ENCODE measurements at places on chromosomes 11 and 22. TPM values are rescaled to one million over a fixed set of nuclear protein-coding genes. Genes with fewer than 3 reads are reported as not detected.

- no peaks in the 10 kb centered on the region for H3K36me3 ChIP-seq
- DNase-seq, result peak; percentile 75
- peaks cover 26% of the 10 kb centered on the region for H3K4me1 ChIP-seq
- no peak overlapping the region for H3K4me3 ChIP-seq
- H3K27me3 ChIP-seq, result no peaks in the 10 kb centered on the region
- peak overlapping the region; percentile 6 for H3K27ac ChIP-seq
These were observed 91.5 kb downstream of the ABTB2 start for GRCh38 chr11:34266090-34266912.

- H3K36me3 ChIP-seq, result no peaks in the 10 kb centered on the region
- H3K4me3 ChIP-seq, result no peak overlapping the region
- peak; percentile 85 for DNase-seq
- no peak overlapping the region for H3K27ac ChIP-seq
- H3K4me1 ChIP-seq, result no peaks in the 10 kb centered on the region
These were observed 56.1 kb downstream of the PIWIL4 start for GRCh38 chr11:94623120-94623735.

DNA sequence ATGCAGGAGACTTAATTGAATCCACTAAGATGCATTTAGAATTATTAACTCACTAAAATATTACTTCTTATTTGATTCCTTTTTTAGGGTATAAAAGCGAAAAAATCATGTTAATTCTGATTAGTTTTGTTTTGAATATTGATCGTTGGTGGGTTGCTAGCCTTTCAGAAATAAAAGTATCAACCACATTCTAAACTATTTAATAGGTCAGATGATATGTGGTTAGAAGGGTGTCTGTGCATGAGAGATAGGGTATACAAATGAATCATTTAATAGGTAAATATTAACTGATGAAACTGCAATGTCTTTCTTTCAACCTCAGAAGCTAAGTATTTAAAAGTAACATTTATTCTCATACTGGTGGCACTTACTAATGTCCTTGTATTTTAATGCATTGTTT, 515.1 kb downstream of the CNTN5 start:
- no peak overlapping the region for H3K4me3 ChIP-seq
- no peaks in the 10 kb centered on the region for H3K27me3 ChIP-seq
- no peak for DNase-seq
- H3K27ac ChIP-seq, result no peak overlapping the region
- no peaks in the 10 kb centered on the region for H3K36me3 ChIP-seq

- H3K36me3 ChIP-seq, result no peaks in the 10 kb centered on the region
- peak overlapping the region; percentile 35 for H3K27ac ChIP-seq
- DNase-seq, result no peak
- H3K4me1 ChIP-seq, result peaks cover 50% of the 10 kb centered on the region
These were observed 3.7 kb upstream of the APLNR start for GRCh38 chr11:57240757-57241156.

GRCh38 chr22:40414838-40415505, 44.6 kb downstream of the SGSM3 start:
- H3K36me3 ChIP-seq, result peaks cover 75% of the 10 kb centered on the region
- no peak overlapping the region for H3K27ac ChIP-seq
- no peak for DNase-seq
- H3K27me3 ChIP-seq, result no peaks in the 10 kb centered on the region
- H3K4me3 ChIP-seq, result no peak overlapping the region
- H3K4me1 ChIP-seq, result peaks cover 47% of the 10 kb centered on the region

GRCh38 chr22:49929994-49930575, 11.7 kb downstream of the CRELD2 start:
- peaks cover 6% of the 10 kb centered on the region for H3K27me3 ChIP-seq
- H3K4me1 ChIP-seq, result peaks cover 39% of the 10 kb centered on the region
- H3K36me3 ChIP-seq, result peaks cover 3% of the 10 kb centered on the region

DNA sequence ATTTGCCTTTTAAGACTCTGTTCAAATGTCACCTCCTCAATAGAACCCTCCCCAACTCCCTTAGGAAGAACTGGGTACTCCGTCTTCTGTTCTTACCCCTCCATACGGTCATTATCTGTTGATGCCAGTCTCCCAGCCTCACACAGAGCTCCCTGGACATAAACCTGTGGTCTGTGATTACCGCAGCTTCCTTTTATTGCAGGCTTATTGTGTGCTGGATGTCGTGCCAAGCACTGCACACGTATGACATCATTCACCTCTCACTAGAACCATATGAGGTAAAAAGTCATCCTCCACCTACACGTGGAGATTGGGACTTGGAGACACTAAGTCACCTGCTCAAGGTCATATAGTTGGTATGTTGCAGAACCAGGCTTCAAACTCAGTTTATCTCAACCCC, 15.3 kb downstream of the PTPN5 start:
- no peaks in the 10 kb centered on the region for H3K4me1 ChIP-seq
- no peaks in the 10 kb centered on the region for H3K27me3 ChIP-seq
- no peak overlapping the region for H3K4me3 ChIP-seq
- no peak for DNase-seq
- no peaks in the 10 kb centered on the region for H3K36me3 ChIP-seq

- H3K27me3 ChIP-seq, result no peaks in the 10 kb centered on the region
- DNase-seq, result no peak
- H3K4me1 ChIP-seq, result peaks cover 10% of the 10 kb centered on the region
These were observed 210.8 kb downstream of the PGR start for GRCh38 chr11:100918551-100919500.

DNA sequence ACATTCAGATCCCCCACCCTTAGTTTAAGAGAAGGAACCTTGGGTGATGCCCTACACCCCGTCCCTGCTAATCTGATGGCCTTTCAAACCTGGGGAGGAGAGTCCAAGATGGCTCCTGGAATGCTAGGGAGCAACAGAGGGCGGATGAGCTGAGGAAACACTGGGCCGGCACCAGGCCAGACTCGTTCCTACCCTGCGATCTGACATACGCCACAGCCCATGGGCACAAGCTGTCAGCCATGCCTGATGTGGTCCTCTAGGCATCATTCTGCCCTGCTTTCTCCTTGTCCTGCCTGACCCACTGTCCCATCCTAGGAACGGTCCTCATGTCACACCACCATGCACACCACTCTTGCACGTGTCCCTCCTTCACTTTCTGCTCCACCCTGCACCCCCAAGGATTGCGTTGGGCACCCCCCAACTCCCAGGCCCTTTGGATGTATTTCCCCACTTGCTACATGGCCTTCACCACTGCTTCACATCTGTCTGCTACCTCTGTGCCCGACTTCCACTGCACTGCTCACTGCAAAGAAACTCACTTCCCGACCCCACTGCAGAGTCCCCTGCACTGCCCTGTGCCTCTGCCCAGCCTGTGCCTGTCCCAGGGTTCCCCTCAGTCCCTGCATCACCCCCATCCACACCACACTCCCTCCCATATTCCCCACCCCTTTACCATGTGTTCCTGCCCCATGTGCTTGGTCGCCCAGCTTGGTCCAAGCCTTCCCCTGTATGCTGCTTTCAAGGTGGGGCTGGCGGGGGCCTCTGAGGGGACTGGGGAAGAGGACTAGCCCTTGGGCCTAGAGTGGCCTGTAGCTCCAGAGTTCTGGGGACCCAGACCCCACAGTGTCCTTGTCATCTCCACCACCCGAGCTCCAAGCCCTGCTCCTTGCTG, 29.2 kb downstream of the USP35 start:
- H3K36me3 ChIP-seq, result peaks cover 84% of the 10 kb centered on the region
- no peak for DNase-seq
- no peaks in the 10 kb centered on the region for H3K4me1 ChIP-seq
- no peak overlapping the region for H3K27ac ChIP-seq
- no peaks in the 10 kb centered on the region for H3K27me3 ChIP-seq

DNA sequence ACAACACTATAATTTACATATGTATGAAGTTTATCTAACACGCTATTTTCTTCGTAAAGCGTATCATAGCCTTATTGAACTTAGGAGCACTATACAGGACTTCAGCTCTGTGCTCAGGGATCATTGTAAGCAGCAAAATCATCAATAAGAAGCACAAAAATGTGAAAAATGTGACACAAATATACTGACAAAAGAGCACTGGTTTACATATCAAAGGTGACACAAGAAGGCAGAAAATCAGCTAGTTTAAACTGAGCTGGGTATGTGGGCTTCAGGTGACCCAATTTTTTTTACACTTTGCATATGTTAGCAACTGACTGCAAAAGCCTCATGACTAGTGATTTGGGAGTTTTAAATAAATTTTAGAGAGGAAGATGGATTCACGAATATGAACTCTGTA, 215.2 kb upstream of the CHORDC1 start:
- H3K4me3 ChIP-seq, result no peak overlapping the region
- no peak overlapping the region for H3K27ac ChIP-seq
- no peaks in the 10 kb centered on the region for H3K4me1 ChIP-seq
- no peaks in the 10 kb centered on the region for H3K27me3 ChIP-seq
- H3K36me3 ChIP-seq, result no peaks in the 10 kb centered on the region
- no peak for DNase-seq

DNA sequence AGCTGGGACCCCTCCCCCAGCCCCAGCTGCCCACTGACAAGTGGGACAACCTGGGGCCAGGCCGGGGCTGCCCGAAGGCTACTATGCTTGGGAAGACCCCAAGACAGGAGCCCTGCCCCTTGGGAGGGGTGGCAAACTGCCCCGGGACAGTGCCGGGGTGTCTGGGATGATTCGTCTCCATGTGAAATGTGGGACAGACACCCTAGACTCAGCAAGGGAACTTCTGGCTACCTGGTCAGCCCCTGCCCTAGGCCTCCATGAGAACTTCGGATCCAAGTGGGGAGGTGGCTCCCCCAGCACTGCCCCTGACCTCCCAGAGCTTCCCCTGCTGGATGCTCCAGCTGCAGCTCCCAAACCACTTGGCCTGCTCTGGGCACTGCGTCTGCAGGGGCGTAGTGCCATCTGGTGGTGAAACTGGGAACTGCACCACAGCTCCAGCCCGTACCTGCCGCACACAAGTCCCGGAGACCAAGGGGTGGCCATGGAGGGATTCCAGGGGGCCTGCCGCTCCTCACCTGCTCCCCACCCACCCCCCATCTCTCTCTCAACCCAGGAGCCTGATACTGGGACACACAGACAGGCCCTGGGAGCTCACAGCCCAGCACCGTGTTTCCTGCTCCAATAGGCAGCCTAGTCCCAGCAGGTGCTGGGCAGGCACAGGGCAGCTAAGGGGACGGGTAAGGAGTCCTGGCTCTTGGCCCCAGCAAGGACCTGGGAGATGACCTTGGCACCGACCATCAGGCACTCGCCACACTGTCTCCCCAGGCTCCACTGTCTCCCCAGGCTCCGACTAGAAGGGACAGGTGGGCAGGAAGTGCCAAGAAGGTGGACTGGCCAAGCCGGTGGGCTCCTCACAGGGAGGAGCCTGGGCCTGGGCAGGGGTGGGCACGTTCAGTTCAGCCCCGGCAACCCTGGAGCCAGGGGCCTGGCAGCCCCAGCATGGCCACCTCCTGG, 194.1 kb downstream of the IGLL1 start:
- H3K4me1 ChIP-seq, result peaks cover 26% of the 10 kb centered on the region
- H3K36me3 ChIP-seq, result no peaks in the 10 kb centered on the region
- no peaks in the 10 kb centered on the region for H3K27me3 ChIP-seq
- peak; percentile 78 for DNase-seq
- H3K27ac ChIP-seq, result no peak overlapping the region
- H3K4me3 ChIP-seq, result no peak overlapping the region

DNA sequence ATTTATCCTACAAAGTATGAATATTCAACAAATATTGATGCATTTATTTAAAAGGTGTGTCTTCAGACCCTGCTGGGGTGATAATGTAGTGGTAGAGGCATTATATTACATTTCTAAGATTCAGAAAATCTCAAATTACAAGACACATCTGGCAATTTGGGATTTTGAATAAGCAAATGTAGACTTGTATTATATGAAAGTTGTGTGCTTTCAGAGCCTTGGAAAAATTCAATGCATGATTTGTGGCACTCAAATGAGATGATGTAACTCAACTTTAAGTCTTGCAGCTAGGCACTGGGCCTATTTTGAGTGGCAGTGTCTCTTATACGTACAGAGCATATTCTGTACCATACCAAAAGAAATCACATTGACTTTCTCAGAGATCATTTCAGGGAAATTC, 214.4 kb downstream of the ETS1 start:
- no peaks in the 10 kb centered on the region for H3K4me1 ChIP-seq
- H3K4me3 ChIP-seq, result no peak overlapping the region
- DNase-seq, result no peak
- H3K27ac ChIP-seq, result no peak overlapping the region
- no peaks in the 10 kb centered on the region for H3K27me3 ChIP-seq
- H3K36me3 ChIP-seq, result no peaks in the 10 kb centered on the region

DNA sequence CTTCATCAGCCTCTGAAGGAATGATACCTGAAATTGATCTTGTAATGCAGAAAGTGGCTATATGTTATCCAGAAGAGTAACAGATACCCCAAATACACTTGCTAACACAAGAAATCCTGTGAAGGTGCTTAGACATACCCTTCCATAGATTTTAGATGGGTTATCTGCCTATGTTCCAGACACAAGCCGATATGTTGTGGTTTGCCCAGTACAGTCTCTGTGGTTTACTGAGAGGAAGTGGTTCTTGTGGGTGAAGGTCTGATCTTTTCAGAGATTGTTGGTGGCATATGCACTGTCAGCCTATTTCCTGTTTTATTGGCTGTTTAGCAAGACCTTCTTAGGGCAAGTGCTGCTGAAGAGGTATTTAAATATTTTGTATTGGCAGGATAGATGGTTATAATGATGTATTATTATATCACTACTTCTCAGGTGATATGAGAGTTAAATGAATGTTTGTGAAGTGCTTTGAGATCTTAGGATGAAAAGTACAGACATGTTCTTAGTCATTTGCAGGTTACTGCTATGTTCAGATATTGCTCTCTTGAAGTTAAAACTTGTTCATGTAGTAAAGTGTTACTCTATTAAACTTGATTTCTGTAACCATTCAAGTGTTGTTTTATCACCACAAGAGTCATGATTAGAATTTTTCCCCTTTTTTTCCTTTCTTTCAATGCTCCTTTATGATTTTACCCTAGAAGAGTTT, 8.2 kb downstream of the ARHGEF12 start:
- peak; percentile 30 for DNase-seq
- no peaks in the 10 kb centered on the region for H3K36me3 ChIP-seq
- no peaks in the 10 kb centered on the region for H3K27me3 ChIP-seq
- H3K27ac ChIP-seq, result no peak overlapping the region

- no peak for DNase-seq
- peaks cover 13% of the 10 kb centered on the region for H3K27me3 ChIP-seq
- H3K4me3 ChIP-seq, result no peak overlapping the region
- peaks cover 19% of the 10 kb centered on the region for H3K4me1 ChIP-seq
- H3K36me3 ChIP-seq, result no peaks in the 10 kb centered on the region
These were observed 47.7 kb upstream of the NECTIN1 start for GRCh38 chr11:119776651-119777050.

DNA sequence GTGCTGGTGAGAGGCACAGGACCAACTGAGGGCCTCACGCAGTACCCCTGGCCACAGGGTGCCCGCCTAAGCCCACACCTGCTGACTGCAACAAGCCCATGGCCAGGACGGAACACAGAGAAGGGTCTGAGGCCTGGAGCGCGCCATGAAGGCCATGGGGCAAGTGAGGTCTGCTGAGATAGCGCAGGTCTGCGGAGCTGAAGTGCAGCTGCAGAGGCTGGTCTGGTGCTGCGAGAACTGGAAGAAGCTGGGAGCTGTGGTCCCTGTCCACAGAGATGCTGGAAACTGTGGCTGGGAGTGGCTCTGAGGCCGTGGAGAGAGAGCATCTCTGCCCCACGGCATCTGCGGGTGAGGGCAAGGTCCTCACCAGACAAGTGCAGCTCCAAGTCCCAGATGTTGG, 8.3 kb downstream of the GALR3 start:
- no peak for DNase-seq
- peaks cover 10% of the 10 kb centered on the region for H3K4me1 ChIP-seq
- no peak overlapping the region for H3K27ac ChIP-seq
- H3K4me3 ChIP-seq, result no peak overlapping the region
- H3K27me3 ChIP-seq, result no peaks in the 10 kb centered on the region
- peaks cover 66% of the 10 kb centered on the region for H3K36me3 ChIP-seq

The TMPRSS5 gene
- total RNA-seq, result 0.80 TPM

The MIOX gene
- total RNA-seq, result not detected

The OR51E1 gene
- total RNA-seq, result 3.1 TPM

The OR2AT4 gene
- not detected for total RNA-seq

The MOGAT2 gene
- total RNA-seq, result not detected

The KCTD14 gene
- 0.89 TPM for total RNA-seq

The DNAJB13 gene
- total RNA-seq, result 0.18 TPM
